Activated CD4-positive, alpha-beta T cell treated with anti-CD3 and anti-CD28 coated beads for 36 hours (primary cell): ENCODE measurements at places on chromosomes 12 and 14. TPM values are rescaled to one million over a fixed set of nuclear protein-coding genes. Genes with fewer than 3 reads are reported as not detected.

Gene ANO2
- not detected for total RNA-seq

GRCh38 chr12:111519083-111519482 lies 80.0 kb downstream of the ATXN2 start:
- no peak overlapping the region for H3K27ac ChIP-seq
- peaks cover 10% of the 10 kb centered on the region for H3K36me3 ChIP-seq
- H3K4me3 ChIP-seq = no peak overlapping the region
- DNase-seq = no peak
- H3K27me3 ChIP-seq = no peaks in the 10 kb centered on the region
- H3K4me1 ChIP-seq = peaks cover 3% of the 10 kb centered on the region

DNA sequence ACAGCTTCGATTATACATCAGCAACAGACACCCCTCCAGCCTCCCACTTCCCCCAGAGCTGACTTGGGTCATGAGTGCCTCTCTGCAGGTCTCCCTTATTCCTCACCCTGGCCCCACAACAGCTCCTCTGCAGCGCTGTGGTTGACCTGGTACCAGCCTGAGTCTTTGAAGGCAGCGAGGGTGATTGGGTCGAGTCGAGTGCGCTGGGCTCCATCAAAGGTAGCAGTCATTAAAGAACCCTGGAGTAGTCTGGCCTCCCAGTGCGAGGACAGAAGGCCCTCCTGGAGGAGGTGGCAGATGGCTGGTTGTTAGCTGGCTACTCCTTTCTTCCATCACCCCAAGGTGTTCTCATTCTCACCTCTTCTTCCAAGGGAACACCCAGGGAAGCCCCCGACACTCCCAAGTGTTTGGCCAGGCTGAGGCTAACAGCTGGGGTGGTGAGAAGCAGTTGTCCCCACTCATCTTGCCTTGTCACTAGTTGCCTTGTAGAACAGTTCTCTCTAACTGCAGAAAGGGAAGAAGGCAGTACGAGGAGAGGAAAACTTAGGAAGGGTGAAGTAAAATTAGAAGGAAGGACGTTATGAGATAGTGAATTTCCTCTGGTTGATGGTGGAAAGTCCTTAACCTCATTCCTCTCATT lies 2.7 kb downstream of the CIROP start:
- peaks cover 10% of the 10 kb centered on the region for H3K4me1 ChIP-seq
- DNase-seq = no peak
- H3K36me3 ChIP-seq = peaks cover 20% of the 10 kb centered on the region
- H3K27ac ChIP-seq = no peak overlapping the region
- no peaks in the 10 kb centered on the region for H3K27me3 ChIP-seq

DNA sequence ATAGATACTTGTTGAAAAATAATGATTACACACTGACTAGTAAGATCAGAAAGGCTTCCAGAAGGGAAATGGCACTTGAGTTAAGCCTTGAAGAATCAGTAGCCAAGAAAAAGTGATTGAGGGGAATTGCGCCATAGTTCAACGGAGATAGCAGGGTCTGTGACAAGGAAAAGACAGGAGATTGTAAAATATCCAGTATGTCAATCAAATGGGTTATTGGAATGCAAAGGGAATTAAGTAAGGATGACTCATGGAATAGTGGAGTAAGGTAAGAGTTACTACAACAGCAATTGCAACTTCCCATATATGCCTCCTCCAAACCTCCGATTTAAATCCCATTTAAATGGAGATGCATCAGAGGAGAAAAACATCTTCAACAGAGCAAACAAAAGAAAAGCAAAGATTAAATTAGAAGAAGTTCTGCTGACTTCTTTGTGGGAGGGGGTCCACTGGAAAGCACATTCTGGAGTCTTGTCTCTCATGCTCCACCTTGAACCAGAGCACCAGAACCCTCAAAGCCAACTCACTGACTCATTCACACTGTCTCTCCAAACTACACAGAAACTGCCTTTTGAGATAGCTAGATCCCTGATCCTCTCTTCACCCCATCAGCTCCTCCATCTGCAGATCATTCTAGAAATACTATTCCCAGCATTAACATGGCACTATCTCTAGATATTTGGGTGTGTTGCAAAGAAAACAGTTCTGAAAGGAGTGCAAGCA lies 138.2 kb downstream of the NUAK1 start:
- H3K27me3 ChIP-seq = peaks cover 11% of the 10 kb centered on the region
- H3K4me3 ChIP-seq = no peak overlapping the region
- H3K4me1 ChIP-seq = no peaks in the 10 kb centered on the region
- no peak for DNase-seq

- DNase-seq = no peak
- H3K27me3 ChIP-seq = no peaks in the 10 kb centered on the region
- H3K4me1 ChIP-seq = peaks cover 10% of the 10 kb centered on the region
- no peak overlapping the region for H3K27ac ChIP-seq
- peaks cover 10% of the 10 kb centered on the region for H3K36me3 ChIP-seq
Observed at GRCh38 chr12:121284551-121285390, 11.7 kb downstream of the CAMKK2 start.

Gene SLC24A4
- total RNA-seq = not detected

Gene FAM90A1
- 0.33 TPM for total RNA-seq

Gene GNB3
- 0.66 TPM for total RNA-seq

Gene DPPA3
- total RNA-seq = not detected

DNA sequence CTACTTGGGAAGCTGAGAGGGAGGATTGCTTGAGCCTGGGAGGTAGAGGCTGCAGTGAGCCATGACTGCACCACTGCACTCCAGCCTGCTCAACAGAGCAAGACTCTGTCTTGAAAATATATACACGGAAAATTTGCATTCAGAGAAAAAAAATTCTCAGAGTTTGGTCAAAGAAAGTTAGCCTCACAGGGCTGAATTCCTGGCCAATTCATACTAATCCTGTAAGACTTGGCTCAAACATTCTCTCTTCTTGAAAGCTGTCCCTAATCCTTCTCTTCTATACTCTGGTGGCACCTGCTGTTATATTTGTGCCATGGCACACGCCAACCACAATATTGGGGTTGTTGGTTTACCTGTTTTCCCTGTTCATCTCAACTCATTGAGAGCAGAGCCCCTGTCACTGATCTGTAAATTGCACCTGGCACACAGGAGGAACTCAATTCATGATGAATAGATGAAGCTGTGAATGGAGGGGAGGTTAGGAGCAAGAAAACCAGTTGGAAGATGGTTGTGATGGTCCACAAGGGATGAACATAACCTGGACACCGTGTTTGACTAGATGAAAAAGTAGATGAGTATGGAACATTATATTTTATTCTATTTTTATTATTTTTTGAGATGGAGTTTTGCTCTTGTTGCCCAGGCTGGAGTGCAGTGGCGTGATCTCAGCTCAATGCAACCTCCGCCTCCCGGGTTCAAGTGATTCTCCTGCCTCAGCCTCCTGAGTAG lies 36.8 kb upstream of the SPTSSA start:
- no peaks in the 10 kb centered on the region for H3K36me3 ChIP-seq

DNA sequence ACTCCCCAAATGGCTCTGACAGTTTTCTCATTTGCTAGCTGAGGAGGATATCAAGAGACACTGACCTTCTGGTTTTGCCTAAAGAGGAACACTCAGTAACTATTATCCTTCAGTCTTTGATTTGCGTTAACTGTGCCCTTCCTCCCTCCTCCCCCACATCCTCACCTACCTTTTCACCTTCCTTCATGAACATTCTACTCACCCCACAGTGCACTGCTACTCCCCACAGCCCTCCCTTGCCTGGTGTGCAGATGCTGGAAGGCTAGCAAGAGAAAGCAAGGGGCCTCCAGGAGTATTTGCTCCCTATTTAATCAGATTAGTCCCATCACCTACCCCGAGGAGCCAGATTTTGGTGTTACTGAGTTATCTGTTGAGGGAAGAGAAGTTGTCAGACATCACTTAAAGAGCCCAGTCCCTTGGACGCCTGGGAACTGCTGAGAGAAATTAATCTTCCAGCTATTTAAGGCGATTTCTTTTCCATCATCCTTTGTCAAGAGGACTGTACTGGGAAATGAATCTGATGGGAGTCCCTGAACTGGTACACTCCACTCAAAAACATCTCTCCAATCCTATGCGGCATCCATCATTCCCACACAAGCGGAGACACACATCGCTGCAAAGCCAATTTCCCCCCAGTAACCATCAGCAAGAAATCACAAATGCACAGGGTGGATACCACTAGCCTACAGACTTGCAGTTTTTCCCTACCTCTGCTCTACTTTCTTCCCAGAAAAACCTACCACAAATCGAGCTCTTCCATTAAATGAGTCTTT lies 11.5 kb downstream of the PSMB5 start:
- peaks cover 63% of the 10 kb centered on the region for H3K4me1 ChIP-seq
- peaks cover 46% of the 10 kb centered on the region for H3K36me3 ChIP-seq
- DNase-seq = no peak

DNA sequence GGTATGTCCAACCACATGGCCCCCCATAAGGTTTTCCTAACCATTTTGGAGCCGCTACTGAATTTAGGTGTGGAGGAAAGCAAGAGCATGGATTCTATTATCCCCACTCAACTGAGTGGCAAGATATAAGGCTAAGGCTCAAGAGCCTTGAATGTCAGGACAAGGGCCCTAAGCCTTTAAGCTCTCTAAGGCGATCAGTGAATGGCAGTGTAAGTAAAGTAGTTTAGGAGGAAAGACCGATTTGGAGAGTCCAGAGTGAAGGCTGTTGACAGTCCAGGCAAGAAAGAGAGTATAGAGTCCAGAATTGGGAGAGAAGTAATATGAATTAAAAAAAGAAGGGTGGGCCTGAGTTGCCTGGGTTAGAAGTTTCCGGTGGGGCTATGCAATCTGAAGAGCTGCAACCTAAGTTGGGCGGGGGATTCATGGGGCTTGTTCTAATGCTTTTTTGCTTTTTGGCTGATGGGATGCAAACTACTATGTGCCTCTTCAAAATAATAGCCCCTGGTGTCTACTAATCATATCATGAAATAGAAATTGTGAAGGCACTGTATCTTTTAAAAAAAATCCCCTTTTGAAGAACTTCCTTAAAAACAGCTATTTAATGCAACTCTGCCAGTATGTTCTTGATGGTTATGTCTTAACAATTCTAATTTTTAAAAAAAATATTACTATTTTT lies at the start of gene SPIC:
TSS of gene SPIC (plus strand) at position 626 of the 676 bp plus-strand sequence. CDS start 1,569 bp downstream, outside the sequence.
- no peak for DNase-seq
- no peaks in the 10 kb centered on the region for H3K36me3 ChIP-seq
- H3K27ac ChIP-seq = no peak within 1 kb of the TSS
- H3K27me3 ChIP-seq = no peaks in the 10 kb centered on the region
- no peaks in the 10 kb centered on the region for H3K4me1 ChIP-seq

DNA sequence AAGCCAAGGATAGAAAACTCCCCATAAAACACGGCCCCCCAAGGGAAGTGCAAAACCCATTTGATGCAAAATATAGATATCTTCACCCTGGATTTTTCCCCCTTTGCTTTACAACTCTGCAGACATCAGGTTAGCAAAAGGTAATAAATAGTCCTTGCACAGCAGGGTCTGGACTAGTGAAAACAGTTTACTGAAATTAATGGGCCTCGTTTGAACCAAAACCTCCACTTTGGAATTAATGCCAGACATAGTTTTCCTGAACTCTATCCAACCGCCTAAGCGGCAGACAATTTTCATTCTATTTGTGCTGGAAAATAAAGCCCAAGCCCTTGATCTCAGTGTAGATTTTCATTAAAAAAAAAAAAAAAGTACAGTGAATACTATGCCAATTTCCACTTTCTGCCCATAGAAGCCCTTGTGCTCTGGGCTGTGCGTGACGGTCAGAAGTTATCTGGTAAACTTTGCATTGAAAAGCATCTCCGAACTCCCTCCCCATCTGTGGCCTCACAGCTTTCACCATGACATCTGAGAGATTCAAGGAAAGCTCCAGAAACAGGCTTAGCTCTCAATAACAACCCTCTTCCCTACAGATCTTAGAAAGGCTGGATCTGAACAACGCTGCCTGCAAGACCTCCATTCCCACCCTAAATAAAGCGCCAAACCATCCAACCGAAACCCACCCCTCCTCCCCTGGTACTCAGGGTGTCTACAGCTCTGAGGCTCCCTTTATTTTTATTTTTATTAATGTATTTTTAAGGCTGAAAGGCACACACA lies 11.0 kb upstream of the IRF2BPL start:
- no peak for DNase-seq
- H3K27me3 ChIP-seq = no peaks in the 10 kb centered on the region
- H3K4me1 ChIP-seq = peaks cover 88% of the 10 kb centered on the region
- peak overlapping the region; percentile 63 for H3K4me3 ChIP-seq
- no peaks in the 10 kb centered on the region for H3K36me3 ChIP-seq

Gene B4GALNT1
- total RNA-seq = 1.4 TPM

Gene SLC6A13
- 0.30 TPM for total RNA-seq

Gene SERPINA9
- not detected for total RNA-seq

DNA sequence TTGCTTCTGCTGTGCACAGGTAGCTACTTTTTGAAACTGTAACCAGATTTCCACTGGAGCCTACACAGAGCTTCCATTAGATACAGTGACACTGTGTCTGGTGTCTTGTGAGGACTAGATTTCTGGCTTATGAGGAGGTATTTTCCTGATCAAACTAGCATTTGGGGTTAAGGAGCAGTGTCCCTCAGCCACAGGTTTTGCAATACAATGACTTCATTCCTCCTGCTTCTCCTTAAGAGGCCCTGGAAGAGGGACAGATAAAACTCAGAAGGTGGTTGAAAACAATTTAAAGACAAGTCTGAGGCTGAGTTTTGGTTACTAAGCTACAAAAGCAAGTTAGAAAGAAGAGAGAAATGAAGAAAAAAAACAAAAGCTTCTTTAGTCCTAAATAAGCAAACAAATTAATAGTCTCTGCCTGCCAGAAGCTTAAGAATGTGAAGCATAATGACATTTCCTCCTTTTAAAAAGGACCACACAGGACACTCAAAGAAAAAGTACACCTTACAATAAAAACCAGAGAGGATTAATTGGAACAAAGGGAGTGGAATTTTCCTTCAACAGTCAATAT lies 53.0 kb downstream of the PKP2 start:
- no peak for DNase-seq
- H3K4me1 ChIP-seq = no peaks in the 10 kb centered on the region
- no peak overlapping the region for H3K27ac ChIP-seq
- peaks cover 6% of the 10 kb centered on the region for H3K27me3 ChIP-seq

- no peak overlapping the region for H3K4me3 ChIP-seq
- H3K36me3 ChIP-seq = no peaks in the 10 kb centered on the region
- DNase-seq = no peak
- H3K27me3 ChIP-seq = peaks cover 42% of the 10 kb centered on the region
- H3K4me1 ChIP-seq = no peaks in the 10 kb centered on the region
Observed at GRCh38 chr12:49954863-49955830, 4.6 kb downstream of the AQP2 start.

DNA sequence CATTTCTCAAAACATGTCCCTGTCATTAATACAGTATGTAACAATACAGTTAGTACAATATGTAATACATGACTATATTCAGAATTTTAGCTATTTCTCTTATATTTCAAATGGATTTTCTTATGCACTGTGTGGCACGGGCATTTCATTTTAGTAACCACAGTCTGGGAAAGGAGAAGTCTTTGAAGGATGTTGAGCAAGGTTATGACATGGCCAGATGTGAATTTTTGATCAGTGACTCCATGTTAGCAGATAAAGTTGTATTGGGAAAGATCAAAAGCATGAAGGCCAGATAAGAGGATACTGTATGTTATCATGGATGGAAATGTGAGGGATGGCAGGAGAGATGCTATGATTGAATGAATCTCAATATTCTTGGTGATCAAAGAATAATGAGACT lies 285.2 kb downstream of the NAV3 start:
- DNase-seq = no peak
- no peaks in the 10 kb centered on the region for H3K4me1 ChIP-seq
- no peak overlapping the region for H3K4me3 ChIP-seq
- H3K36me3 ChIP-seq = no peaks in the 10 kb centered on the region
- no peaks in the 10 kb centered on the region for H3K27me3 ChIP-seq

Gene KRT78
- total RNA-seq = not detected

GRCh38 chr12:59036347-59036746 lies 116.0 kb upstream of the LRIG3 start:
- no peaks in the 10 kb centered on the region for H3K27me3 ChIP-seq
- H3K36me3 ChIP-seq = no peaks in the 10 kb centered on the region
- H3K27ac ChIP-seq = no peak overlapping the region
- DNase-seq = no peak
- no peak overlapping the region for H3K4me3 ChIP-seq
- H3K4me1 ChIP-seq = no peaks in the 10 kb centered on the region
